ENCODE measurements at places on chromosomes 11 and 22. TPM values are rescaled to one million over a fixed set of nuclear protein-coding genes. Genes with fewer than 3 reads are reported as not detected.

KCNJ11 gene
- total RNA-seq: not detected

GRCh38 chr11:123475469-123475868, 45.4 kb downstream of the GRAMD1B start:
- no peak for DNase-seq

- peak; percentile 99 for DNase-seq
Observed at GRCh38 chr11:129846508-129847335, 31.1 kb downstream of the TMEM45B start.

DNA sequence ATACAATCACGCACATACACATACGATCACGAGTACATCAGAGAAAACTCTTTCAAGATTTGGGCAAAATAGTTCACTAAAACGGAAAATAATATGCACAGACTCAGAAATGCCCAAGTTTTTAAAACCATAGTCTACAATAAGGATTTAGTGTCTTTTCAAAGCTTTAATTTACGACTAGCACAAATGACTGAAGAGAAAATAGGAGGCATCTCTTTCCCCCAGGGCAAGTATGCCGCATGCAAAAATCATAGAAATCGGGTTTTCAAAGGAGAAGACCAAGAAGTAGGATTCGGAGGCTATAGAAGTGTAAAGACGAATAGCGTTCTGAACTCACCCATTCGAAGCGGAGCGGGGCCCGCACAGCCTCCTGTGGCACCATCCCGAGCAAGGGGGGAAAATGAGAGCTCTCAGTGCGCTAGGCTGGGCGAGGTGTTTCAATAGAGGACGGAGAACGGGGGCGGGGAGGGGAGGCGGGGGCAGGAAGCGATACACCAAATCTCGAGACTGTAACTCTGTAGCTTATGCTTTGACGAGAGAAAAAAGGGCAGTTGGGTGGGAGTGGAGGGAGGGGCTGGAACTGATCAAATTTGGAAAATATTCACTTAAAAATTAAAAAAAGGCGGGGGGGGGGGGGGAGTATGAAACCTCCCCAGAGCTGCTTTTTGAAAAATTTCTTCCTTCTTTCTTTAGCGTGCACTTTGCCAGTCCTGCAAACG, 15.8 kb downstream of the BLID start:
- DNase-seq: peak; percentile 64

CSRP3 gene
- 0.70 TPM for total RNA-seq

- DNase-seq: no peak
Observed at GRCh38 chr11:1483445-1483961, 3.1 kb downstream of the MOB2 start.

PANX3 gene
- total RNA-seq: not detected

- DNase-seq: no peak
Observed at GRCh38 chr11:76277298-76278175, 71.2 kb upstream of the WNT11 start.

DNA sequence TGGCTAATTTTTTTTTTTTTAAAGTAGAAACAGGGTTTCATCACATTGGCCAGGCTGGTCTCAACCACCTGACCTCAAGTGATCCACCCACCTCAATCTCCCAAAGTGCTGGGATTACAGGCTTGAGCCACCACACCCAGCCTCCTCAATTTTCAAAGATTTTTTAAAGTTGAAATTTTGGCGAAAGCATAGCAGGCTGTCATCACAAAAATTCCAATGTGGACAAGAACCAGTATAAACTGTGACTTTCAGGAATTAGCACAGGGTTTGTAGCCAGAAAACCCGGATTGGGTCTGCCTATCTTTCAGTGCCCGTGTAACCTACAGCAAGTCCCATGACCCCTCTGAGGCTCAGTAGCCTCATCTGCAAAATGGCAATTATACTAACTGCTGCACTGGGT, 80.2 kb downstream of the SGSM3 start:
- DNase-seq: no peak

- DNase-seq: peak; percentile 71
Observed at GRCh38 chr22:23219822-23220484, 39.6 kb downstream of the BCR start.

NXPE2 gene
- total RNA-seq: 0.11 TPM

C22orf31 gene
- total RNA-seq: not detected

DNA sequence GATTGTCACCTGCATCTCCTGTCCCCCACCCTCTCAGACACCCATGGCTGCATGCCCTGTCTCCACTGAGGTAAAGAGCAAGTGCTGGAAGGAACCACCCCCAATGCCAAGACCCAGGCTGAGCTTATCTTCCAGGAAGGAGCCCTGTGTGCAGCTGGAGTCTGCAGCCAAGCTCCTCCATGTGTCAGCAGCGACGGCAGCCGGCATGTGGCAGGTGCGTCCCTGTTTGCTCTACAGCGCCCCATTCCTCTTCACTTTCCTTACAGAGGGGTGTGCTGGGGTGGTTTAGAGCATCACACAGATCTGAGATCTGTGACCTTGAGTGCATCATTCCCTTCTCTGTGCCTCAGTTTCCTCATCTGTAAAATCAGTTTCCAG, 7.7 kb upstream of the MN1 start:
- no peak for DNase-seq

DNA sequence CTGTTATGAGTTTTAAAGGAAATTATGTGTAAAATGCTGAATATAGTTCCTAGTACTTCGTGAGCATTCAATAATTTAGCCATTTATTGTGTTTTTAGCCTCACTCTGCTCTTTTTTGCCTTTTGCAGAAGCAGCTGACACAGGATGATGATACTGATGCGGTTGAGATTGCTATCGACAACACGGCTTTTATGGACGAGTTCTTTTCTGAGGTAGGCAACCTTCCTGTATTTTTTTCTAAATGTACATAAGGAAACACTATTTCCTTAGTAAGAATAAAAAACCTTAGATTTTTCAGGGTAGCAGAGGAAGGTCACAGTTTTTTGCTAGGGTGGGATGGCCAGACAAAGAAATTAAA, 17.9 kb downstream of the STX3 start:
- DNase-seq: no peak

CCDC87 gene
- 0.34 TPM for total RNA-seq

DNA sequence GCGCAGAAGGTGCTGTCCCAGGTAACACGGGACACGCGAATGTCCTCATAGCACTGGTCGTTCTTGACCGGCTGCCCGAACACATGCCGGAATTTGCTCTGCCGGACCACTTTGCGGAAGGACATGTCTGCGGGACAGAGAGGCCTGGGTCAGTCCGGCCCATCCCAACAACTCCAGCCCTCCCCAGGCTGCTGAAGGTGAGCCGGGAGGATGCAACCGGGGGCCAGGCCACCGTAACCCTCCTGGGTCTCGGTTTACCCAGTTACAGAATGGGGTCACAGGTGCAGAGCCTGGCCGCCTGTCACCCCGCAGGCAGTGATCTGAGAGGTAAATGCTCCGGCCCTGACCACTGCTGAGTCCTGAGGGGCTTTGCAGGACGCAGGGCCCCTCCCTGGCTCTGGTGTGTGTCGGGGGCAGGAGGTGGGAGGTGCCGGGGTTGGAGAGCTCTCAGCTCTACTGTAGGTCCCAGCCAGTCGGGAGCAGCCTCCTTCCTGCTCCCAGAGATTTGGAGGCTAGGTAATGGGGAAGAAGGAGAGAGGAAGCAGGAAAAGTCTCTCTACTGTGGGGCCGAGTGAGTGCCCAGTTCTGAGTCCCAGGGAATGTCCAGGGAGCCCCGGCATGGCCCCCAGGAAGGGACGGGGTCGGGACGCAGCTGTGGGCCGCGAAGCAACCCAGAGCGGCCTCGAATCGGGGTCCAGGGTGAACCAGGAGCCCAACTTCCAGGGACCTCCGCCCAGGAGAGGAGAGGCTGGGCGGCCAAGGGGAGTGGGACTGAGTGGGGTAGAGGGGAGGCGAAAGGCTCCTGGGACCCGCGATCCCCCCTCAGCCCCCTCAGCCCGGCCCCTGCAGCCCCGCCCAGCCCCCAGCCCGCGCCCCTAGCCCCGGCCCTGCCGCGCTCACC, 522 bp downstream of the CORO1B start:
- no peak for DNase-seq

OR6A2 gene
- 0.09 TPM for total RNA-seq

DNA sequence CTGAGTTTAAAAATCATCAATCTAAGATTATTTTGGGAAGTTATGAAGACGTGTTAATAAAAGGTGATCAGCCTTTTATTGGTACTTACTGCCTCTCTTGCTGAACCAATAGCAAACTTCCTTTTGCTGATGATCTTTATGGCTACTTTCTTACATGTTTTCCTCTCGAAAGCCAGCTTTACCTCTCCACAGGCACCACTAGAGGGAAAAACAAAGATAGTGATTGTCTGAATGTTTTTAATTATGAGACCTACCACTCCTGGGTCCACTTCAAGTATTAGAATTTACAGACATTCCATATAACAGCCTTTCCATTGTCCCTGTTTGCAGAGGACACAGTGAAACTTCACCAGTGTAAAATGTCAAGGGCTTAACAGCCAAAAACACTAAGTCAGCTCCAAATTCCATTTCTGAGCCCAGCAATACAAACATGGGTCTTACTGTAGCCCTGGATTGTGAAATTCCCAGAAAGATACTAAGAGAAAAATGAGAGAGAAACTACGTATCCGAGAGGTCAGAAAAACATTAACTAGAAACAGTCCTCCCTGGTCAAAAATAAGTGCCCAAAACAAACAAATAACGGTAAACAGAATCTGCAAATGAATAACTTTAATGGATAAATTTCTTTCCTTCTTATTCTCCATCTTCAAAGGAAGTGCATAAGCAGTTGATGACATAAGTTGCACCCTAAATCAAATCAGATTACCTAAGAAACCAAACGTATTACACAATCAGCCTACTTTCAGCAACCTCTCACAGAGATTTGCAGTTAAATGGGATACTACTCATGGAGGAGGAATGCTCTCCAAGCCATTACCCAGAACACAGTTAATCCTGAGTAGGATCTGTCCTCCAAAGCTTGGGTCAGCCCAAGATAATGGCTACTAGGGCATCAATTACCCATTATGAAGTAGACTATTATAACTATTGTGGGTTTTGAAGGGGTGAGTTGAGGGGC, 29.5 kb downstream of the CHEK2 start:
- DNase-seq: peak; percentile 96

RFPL3 gene
- total RNA-seq: not detected

AQP11 gene
- 0.48 TPM for total RNA-seq

DNA sequence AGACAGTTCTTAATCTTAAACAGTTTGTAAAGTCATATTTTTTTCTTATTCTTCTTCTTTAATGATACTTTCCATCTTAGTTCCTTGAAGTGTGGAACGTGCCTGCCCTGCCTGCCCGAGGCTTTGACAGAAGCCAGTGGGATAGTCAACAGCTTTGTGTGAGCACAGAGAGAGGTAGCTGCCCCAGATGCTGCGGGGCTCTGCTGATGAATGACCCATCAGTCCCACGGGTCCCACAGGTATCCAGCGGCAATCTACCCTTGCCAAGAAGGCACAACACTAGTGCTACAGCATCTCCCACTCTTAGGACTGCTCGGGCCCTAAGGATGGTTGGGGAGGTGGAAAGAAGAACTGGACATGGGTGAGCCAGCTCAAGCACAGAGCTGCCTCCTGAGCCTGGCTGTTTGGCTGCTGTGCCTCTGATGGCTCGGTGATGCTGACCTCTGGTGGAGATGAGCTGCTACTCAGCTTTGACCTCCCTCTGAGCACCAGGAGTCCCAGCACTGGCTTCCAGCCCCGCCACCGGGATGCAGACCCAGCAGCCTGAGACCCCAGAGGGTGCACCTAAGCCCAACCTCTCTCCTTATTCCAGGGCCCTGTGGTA, 11.8 kb upstream of the APLNR start:
- DNase-seq: peak; percentile 26

OR52I2 gene
- not detected for total RNA-seq

- no peak for DNase-seq
Observed at GRCh38 chr22:36725366-36726006, 21.9 kb upstream of the CACNG2 start.

- no peak for DNase-seq
Observed at GRCh38 chr11:68470304-68470811, 9.8 kb downstream of the PPP6R3 start.

Measured in astrocyte (in vitro differentiated cells and primary cell).